Activated CD8-positive, alpha-beta T cell treated with anti-CD3 and anti-CD28 coated beads, Interleukin-2, amount 10 ng/mL, durations not matched to agents 7 days and 5 days (primary cell): ENCODE measurements at places on chromosomes 2 and 18. TPM values are rescaled to one million over a fixed set of nuclear protein-coding genes. Genes with fewer than 3 reads are reported as not detected.

ST6GAL2 gene
- total RNA-seq = not detected

TANC1 gene
- 0.37 TPM for total RNA-seq

- DNase-seq = no peak
Observed at GRCh38 chr18:41144441-41144840, 810.6 kb upstream of the PIK3C3 start.

DNA sequence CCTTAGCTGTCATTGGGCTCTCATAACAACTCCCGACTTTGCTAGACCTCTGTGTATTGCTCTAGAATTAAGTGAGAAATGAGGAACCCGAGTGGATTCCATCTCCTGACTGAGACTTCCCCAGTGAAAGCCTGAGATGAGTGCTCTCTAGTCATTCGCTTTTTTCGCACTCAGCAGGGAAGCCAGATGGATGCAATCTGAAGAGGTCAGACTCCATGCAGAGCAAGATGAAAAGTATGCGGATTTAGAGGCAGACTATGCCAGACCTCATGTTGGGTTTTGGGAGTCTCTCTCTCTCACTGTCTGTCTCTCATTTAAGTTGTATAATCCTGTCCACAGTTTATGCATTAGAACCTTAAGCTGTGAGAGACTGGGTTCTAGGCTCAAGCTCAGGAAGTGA lies 88.6 kb downstream of the SLC5A7 start:
- DNase-seq = no peak

GRCh38 chr2:8666581-8666980 lies 15.3 kb upstream of the ID2 start:
- no peak for DNase-seq

DNA sequence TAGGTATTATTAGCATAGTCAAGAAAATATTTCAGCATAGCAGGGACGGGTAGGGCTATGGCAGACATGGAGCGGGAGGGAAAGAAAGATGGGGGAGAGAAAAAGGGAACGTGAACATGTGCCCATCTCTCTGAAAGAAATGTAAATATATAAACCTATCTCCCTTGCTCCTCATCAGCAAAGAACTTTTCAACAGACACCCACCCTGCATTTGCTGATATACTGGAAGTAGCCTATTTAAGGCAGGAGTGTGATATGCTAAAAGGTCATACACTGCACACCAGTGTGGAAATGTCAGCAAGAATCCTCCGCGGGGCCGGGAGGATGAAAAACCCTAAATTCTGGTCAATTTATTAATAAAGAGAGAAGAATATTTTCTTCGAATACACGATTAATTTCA lies 1.7 kb downstream of the MBOAT2 start:
- DNase-seq = no peak

DNA sequence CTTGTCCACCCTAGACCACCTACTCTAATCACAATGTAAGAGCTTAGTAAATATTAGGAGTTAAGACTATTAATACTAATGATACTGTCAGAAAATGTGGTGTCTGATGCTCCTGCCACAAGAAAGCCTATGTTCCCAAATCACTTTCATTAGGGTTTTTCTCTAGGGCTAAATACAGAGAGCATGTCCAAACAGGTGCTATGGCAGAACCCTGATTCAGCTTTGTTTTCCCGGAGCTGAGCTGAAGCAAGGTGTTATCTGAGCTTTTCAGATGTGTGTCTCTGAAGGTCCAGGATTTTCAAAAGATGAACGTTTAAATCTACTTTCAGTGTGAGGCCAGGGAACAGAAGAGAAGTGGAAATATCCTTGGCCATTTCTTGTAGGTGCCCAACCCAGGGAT lies 40.6 kb downstream of the CPO start:
- no peak for DNase-seq

- DNase-seq = no peak
Observed at GRCh38 chr2:128073278-128073677, 17.7 kb upstream of the UGGT1 start.

NYAP2 gene
- total RNA-seq = not detected

GRCh38 chr2:168457190-168457895 lies 1.3 kb downstream of the CERS6 start:
- DNase-seq = peak; percentile 29

- no peak for DNase-seq
Observed at GRCh38 chr18:3281456-3282400, 19.8 kb downstream of the MYL12B start.

DNA sequence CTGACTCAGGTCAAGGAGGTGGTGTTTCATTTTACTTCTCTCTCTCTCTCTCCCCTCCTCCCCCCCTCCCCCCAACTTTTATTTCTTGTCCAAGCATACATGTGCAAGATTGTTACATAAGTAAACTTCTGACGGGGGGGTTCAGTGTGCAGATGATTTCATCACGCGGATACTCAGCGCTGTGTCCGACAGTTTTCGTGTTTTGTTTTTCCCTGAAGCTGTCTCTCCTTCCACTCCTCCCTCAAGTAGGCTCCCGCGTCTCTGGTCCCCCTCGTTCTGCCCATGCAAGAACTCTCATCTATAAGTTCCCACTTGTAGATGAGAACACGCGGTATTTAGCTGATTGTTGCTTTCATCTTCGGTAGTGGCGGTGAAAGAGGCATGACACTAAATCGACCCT lies 111.0 kb upstream of the ANKRD30BL start:
- DNase-seq = no peak

GRCh38 chr2:67208887-67209500 lies 188.1 kb upstream of the ETAA1 start:
- no peak for DNase-seq

DNA sequence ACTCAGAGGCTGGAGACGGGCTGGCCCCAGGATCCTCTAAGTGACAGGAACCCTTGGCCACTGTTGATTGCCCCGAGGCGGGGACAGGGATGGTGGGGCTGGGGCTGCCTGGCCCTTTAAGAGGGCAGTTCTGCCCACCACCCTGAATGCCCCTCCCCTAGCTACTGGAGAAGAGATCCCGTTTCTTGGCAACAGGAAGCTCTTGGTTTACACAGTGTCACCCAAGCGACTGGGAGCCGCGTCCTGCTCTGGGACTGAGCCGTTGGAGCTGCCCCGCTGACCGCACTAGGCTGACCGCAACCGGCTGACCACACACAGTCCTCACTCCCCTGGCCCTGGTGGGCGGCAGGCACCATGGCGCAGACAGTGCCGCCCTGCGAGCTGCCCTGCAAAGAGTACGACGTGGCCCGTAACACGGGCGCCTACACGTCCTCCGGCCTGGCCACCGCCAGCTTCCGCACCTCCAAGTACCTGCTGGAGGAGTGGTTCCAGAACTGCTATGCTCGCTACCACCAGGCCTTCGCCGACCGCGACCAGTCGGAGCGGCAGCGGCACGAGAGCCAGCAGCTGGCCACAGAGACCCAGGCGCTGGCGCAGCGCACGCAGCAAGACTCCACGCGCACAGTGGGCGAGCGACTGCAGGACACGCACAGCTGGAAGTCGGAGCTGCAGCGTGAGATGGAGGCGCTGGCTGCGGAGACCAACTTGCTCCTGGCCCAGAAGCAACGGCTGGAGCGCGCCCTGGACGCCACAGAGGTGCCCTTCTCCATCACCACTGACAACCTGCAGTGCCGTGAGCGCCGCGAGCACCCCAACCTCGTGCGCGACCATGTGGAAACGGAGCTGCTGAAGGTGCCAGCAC lies at the start of gene TEKT4:
TSS of gene TEKT4 (plus strand) at position 205 of the 862 bp plus-strand sequence. CDS start at position 355, 150 bp downstream.
- no peak for DNase-seq

- DNase-seq = no peak
Observed at GRCh38 chr2:236082061-236082460, 86.1 kb downstream of the GBX2 start.

CLASP1 gene
- 65.2 TPM for total RNA-seq

CXCR4 gene
- 226 TPM for total RNA-seq

DNA sequence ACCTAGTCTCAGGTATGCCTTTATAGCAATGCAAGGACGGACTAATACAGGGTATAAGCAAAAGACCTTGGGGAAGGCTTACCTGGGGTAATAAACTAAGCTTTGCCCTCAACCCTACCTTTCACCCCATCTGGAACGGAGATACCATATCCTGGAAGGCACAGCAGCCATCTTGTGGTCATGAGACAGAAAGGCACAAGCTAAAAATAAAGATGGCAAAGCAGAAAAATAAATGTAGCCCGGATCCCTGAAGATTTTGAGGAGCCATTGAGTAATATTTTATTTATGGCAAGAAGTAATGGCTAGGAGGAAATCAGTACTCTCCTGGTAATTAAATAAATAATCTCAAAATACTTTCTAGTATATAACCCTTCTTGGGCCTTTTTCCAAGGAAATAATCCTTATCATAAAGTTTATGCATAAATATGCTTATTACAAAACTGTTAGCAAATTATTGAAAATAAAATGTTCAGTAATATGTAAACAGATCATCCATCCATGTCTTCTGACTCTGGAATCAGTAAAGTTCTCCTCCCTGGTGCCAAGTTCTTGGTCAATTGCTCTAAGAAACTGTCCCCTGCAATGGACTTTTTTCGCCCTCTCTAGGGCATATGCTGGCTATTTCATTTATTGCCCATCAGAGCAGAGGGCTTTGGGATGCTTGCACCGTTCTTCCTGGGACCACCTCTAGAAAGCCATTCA lies 198.7 kb downstream of the SPP2 start:
- DNase-seq = no peak

RANBP2 gene
- total RNA-seq = 42.2 TPM

GRCh38 chr2:84646514-84646913 lies 130.2 kb downstream of the DNAH6 start:
- no peak for DNase-seq

MLPH gene
- not detected for total RNA-seq

SIX3 gene
- not detected for total RNA-seq

EVX2 gene
- total RNA-seq = not detected

DNA sequence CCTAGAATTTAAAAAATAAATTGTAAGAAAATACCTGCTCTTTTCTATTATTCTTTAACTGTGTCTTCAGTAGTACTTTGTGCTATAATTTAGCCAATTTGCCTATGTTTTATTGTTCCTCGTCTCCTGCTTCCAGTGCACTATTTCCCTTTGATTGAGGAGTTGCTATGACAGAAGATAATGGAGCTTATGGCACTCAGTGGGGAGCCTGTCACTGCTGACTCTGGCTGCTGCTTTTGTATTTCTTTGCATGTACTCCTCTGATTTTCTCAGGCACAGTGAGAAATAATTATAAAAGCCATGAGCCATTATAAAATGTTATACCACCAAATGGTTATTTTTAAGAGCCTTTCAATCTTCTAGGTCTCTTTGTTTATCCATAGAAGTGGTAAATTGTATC lies 1310.8 kb upstream of the SLC39A10 start:
- DNase-seq = no peak

DNA sequence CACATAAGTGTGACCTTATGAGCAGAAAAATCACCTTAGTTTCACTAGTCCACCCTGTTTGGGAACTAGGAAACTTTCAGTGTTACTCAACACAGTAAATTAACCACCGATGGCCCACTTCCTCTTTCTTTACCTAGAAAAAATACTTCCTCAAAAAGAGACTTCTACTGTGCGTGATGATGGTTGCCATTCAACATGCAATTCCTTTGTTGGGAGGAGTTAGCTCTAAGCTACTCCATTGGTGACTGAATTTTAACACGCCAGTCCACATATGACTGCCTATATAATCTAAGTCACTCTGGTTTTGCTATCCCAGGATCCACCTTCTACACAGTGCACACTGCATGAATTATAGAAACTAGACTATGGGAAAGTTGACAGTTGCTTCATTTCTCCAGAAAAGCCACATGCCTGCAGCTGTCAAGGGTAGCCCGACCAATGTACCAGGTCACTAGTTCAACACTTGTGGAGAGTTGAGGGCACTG lies 47.8 kb upstream of the REG3G start:
- no peak for DNase-seq

GRCh38 chr18:76817888-76818611 lies 4.3 kb upstream of the ZNF236 start:
- no peak for DNase-seq

POTEJ gene
- not detected for total RNA-seq

- no peak for DNase-seq
Observed at GRCh38 chr18:7808992-7809391, 241.9 kb downstream of the PTPRM start.

GRCh38 chr18:12011957-12012549 lies 30.7 kb downstream of the IMPA2 start:
- DNase-seq = no peak

DES gene
- total RNA-seq = not detected

CIB4 gene
- not detected for total RNA-seq

DNA sequence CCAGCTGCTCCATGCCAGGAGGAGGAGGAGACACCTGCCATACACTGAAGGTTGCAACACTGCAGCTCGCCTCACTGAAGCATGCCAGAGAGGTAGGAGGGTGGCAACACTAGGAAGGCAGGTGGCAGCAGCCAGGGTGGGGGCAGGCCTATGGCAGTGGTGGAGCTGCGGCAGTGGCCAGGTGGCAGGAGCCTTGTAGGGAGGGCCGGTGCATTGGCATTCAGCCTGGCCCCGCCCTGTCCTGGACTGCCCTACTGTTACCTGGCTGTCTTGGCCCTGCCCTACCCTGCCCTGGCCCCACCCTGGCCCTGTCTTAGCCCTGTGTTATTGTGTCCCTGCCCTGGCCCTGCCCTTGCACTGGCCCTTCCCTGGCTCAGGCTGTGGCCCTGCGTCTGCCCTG lies 7.4 kb upstream of the ANKRD62 start:
- DNase-seq = no peak

DNA sequence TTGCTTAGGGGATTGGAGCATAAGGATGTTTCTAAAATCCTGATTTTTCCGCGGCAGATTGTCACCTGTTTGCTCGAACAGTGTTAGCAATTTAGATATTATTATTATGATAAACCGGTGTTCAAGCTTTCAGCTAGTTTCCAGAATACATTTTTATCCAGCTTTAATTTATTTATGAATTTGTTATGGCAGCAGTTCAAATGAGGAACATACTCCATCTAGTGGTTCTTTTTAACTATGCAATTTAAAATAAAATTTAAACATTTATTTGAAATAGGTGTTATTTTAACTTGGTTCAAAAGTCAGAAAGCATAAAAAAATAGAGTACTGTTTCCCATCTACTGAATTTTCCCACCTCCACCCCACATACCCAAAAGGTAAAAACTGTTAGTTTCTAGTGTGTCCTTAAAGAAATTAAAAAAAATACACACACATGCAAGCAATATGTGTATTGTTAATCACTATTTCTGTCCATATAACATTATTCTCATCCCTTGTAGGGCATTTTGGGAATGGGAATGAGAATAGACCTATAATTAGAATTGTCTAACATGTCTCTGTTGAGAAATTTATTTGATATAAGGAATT lies 23.2 kb downstream of the ACOXL start:
- DNase-seq = no peak

GRCh38 chr18:50839341-50839740 lies 19.5 kb upstream of the MRO start:
- DNase-seq = no peak

GRCh38 chr2:224925810-224926100 lies 116.5 kb downstream of the DOCK10 start:
- DNase-seq = no peak

DNA sequence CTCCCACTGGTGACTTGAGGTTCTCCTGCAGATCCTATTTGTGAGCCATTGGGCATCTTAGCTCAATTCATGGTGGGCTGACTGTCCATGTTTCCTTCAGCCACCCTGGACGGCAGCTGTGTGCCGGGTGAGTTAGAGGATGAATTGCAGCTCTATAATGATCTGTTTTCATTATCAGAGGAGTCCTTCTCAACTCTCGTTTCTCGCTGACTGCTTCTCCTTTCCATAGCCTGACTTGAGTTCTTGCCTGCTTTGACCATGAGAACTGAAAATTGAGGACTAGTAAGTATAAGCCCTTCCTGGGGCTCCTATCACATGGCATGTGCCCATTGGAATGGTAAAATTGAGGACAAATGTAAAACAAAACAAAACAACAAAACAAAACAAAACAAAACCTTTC lies 121.8 kb downstream of the CDC42EP3 start:
- DNase-seq = no peak

KYNU gene
- not detected for total RNA-seq

GRCh38 chr2:237927135-237927534 lies 39.7 kb upstream of the UBE2F start:
- DNase-seq = peak; percentile 29

HAAO gene
- 0.37 TPM for total RNA-seq
